Right renal cortex interstitium (tissue), 3 donors: ENCODE measurements at places on chromosomes 3 and 15.

GRCh38 chr3:121980450-121980796, 41.6 kb downstream of the ILDR1 start:
- no peak for DNase-seq

DNA sequence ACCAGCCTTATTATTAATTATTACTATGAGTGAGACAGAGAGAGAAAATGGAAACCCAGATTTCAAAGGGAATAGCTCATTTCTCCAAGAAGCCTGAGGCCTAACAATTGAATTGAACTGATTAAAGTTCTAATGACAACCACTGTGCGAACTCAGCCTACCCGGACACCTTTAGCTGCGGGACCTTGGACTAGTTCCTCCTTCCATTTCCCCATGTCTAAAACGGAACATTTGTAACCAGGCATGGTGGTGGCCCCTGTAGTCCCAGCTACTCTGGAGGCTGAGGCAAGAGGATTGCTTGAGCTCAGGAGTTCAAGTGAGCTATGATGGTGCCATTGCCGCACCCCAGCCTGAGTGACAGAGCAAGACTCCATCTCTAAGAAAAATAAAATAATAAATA, 16.4 kb upstream of the RTP2 start:
- DNase-seq = no peak

GRCh38 chr3:128573707-128574162, 76.9 kb downstream of the RPN1 start:
- DNase-seq = no peak

GRCh38 chr15:95470997-95471689, 859.4 kb upstream of the NR2F2 start:
- DNase-seq = no peak
